ENCODE measurements at places on chromosomes 12 and 14.

DNA sequence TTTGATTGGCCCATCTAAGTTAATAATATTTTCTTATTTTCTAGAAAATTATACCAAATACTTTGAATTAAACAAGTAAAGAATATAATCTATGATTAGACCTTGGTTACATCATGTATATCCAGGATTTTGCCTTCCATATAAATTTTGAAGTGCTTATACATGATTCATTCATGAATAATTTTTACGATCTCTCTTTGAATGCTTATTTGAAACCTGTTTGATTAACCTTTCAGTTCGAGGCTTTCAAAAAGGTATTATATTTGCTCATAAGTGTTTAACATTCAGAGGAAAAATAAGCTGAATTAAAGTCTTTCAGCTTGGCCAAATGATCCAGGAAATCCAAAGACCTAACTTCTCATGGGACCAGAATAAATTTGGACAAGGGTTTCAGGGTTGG is 495.2 kb upstream of the GARIN6 start:
- DNase-seq, result no peak

GRCh38 chr14:73280903-73281302 is 43.6 kb downstream of the PAPLN start:
- DNase-seq, result no peak

GRCh38 chr12:15130541-15130940 is 90.7 kb downstream of the RERG start:
- no peak for DNase-seq

DNA sequence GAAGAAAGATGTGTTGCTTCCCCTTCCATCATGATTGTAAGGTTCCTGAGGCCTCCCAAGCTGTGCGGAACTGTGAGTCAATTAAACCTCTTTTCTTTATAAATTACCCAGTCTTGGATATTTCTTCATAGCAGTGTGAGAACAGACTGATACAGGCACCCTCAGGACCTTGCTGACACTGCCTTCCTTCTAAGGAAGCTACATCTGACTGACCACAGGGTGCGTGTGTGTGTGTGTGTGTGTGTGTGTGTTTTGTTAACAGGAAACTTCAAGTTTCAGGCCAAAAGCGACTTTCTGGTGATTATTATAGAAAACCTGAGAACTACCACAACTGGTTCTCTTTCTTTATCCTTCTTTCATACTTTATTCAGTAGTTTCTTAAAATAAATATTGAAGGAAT is 149.0 kb downstream of the CAPZA3 start:
- no peak for DNase-seq

DNA sequence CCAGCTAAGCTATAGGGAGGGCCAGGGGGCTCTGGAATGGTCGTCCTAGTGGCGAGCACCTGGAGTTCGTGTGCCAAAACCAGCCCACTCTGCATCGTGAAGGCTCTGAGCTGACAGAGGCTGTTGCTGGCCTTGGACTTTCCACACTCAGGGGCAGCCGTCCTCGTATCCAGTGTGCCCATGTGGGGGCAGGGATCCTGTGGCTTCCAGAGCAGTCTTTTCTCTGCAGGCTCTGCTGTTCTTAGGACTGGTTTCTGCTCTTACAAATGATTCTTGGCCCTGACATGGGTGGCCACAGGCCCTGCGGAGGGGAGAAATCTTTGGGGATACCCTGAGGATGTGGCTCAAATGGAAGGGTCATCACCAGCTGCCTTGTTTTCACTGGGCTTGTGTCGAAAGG is 177.4 kb upstream of the FKBP4 start:
- no peak for DNase-seq

DNA sequence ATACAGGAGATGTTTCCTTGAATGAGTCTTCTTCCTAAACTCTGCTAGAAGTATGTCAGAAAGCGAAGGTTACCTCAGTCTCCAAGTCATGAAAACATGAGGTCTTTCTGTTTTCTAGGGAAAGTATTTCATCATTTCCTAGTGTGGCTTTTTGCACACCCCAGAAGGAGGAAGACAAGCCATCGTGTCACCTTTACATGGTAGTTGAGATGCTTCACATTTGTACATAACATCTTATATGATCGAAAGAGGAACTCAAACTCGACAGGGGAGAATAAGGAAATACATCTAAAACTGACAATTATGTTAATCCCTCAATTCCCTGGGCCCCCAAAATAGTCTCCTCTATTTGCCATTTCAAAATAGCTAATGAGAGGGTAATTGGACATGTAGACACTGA is 214.1 kb upstream of the PLEKHG7 start:
- no peak for DNase-seq

GRCh38 chr12:26112703-26113147 is 12.1 kb downstream of the BHLHE41 start:
- no peak for DNase-seq

DNA sequence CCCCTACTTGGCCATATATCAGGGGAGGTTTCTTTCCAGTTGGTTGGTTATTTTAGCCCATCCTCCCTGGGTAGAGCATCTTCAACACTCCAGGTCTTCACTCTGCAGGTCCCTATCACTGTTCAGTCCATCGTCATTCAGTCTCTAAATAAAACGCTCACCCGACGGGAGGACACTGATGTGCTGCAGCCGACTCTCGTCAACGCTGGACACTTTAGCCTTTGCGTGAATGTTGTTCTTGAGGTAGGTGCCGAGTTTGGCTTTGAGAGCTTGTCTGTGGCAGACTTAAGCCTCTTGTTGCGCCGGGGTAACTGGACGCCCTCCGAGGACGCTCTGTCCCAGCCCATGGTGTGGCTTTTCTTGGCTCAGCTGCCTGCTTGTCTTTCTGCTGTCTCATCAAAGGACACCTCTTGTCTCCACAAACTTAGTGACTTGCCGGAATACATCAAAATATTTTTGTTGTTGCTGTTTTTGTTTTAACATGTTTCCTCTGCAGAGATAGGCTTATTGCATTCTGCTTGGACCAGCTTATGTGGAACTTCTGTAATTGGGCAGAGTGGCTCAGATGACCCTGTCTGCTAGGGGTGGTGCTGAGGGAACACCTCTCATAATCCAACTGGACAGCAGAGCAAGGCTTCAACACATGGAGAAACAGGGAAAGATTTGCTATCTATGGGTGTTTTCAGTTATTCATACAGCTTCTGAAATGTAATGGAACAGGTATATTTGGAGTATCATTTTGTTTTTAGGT is 26.5 kb downstream of the TCTN1 start:
- no peak for DNase-seq
